ENCODE measurements at places on chromosomes 3 and 15.

DNA sequence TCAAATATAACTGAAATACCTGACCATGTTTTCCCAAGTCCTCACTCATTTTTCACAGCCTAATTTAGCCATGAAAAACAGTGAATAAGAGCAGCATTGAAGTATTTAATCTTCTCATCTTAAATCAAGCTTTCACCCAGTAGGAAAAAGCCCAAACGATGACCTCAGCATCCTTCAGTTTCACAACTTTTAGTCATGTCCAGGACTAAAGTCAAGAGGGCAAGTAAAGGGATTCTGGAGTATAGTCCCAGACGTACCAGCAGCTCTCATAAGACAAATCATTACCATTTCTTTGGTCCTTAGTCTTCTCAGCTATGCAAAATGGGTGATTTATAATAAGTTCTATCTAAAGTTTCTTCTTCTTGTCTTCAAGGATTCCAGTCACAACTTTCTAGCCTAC, 237.3 kb downstream of the IL5RA start:
- DNase-seq, result no peak

DNA sequence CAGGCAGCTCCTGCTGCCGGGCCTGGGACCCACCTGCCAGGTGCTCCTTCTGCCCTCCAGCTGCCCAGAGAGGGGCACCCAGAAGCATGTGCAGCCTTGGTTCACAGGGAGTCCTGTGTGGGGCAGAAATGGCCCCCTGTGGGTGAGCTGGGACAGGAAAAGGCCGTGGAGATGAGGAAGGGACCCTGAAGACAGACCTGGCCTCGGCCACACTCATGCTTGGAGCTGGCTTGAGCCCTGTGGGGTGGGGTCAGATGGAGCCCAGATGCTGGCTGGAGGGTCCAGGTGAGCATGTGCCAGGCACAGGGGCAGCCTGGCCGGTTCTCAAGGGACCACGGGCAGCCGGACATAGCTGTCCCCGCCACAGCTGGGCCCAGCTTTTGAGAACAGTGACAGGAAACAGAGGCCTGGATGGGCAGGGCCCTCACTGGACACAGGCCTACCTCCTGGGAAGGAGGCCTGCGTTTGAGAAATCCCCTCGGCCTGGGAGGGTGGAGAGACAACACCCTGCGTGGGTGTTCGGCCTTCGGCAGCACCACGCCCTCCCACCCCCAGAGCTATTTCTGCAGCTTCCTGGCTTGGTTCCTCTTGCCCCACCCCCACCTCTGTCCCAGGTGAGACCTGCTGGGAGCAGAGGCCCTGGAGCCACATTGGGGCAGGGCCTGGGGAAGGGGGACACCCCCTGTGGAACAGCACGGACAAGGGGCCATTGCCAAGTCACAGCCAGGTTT, 132.6 kb upstream of the MEF2A start:
- DNase-seq, result no peak

DNA sequence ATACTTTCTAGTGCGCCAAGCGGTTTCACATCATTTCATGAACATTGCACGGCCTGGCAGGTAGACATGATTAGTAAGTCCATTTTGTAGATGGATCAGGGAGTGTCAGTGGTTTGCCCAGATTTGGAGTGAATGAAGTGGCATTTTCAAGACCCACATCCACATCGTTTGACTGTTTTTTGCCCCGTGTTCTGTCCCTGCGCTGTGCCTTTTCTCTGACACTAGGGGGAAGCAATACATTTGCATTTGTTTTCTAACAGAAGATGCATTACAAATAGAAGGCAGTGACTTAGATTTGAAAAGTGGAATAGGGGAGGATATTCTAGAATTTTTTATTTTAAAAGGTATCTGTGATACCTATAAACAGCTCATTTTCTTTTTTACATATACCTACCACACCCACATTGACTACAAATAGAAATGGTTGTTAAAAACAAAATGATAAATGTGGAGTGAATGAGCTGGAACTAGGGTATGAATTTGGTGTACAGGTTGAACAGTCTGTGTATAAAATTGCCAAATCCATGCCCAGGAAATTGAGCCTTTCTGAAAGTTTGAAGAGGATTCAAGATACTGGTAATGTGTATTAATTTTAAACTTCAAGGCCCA, 98.0 kb downstream of the USP13 start:
- DNase-seq, result no peak

- DNase-seq, result no peak
Observed at GRCh38 chr3:141076036-141076773, 25.1 kb downstream of the SPSB4 start.

- no peak for DNase-seq
Observed at GRCh38 chr3:138062626-138063025, 52.7 kb downstream of the CLDN18 start.

DNA sequence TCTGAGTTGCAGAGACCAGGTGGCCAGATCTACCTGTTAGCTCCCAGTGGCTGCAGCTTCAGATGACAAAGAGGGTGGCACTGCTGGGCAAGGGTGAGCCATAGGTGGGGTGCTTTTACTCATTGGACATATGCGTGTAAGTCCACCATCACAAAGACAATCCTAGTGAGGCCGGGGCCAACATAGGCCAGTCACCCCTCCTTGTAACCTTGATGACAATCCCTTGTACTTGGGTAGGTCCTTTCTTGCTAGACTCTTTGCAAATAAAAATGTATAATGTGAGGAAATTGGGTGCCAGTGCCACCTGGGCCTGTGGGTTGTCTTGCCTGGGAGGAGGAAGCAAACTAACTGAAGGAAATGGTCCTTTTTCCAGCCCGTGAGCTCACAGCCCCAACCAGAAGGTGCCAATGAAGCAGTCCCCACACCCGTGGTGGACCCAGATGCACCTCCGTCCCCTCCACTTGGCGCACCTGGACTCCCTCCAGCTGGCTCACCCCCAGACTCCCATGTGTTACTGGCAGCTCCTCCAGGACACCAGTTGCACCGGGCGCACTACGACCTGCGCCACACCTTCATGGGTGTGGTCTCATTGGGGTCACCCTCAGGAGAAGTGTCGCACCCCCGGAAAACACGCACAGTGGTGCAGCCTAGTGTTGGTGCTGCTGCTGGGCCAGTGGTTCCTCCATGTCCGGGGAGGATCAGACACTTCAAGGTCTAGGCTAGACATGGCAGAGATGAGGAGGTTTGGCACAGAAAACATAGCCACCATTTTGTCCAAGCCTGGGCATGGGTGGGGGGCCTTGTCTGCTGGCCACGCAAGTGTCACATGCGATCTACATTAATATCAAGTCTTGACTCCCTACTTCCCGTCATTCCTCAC, 7.6 kb downstream of the AHSG start:
- no peak for DNase-seq

GRCh38 chr3:72720566-72720965, 127.7 kb downstream of the SHQ1 start:
- no peak for DNase-seq

- no peak for DNase-seq
Observed at GRCh38 chr15:37109872-37110572, 9.7 kb upstream of the MEIS2 start.

DNA sequence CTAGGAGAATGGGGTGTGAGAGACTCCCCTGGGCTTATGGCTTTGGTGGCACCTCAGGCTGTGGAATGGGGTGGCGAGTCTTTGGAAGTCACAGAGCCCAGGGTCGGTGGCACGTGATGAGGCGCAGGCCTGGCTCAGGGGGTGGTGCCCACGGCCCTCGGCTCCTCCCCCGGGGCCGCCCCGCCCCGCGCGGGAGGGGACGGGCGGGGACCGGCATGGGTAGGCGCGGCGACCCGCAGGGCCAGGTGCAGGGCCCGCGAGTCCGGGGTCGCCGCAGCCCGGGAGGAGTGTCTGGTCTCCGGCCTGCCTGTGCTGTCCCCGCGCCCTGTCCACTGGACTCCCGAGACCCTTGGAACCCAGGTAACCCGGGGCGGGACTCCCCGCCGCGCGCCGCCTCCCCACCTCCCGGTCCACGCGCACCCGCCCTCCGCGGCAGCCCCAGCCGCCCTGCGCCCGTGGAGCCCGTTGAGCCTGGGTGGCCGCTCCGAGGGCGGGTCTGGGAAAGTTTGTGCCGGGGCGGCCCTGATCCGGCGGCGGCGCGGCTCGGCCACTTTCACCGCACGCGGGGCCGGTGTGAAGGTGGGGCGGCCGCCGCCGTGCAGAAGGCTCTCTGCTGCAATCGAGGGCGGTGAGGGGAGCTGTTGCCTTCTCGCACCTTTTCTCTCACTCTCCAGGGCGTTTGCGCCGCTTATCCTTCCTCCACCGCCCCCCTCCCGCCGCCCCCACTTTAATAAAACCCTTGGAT, at the start of gene PAQR5:
Gene PAQR5 (plus strand): TSS at position 216 of the 745 bp plus-strand sequence. CDS start 61,169 bp downstream, outside the sequence.
- peak; percentile 78 for DNase-seq

- no peak for DNase-seq
Observed at GRCh38 chr3:127682561-127682960, 9.8 kb downstream of the ABTB1 start.

- DNase-seq, result no peak
Observed at GRCh38 chr3:139538733-139539132, 809 bp downstream of the RBP1 start.

DNA sequence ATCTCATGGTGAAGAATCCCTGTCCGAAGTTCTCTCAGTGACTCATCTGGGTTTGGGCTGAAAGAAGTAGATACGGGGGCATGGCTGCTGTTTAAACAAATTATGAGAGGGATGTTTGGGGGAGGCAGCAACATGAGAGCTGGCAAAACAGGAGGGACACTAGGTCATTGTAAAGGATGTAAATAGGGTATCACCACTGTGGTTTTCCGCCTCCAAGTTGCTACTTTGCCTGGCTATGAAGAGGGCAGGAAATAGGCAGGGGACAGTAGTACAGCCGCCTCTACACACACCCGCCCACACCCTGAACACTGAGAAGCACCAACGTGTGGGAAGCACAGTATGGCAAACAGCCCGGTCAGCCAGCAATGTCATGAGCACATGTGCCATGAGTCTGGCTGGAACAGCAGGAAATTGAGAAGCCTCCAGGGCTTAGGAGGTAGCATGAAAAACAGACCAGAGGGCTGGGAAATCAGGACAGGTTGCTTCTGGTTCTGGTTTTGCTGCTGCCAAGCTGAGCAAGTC, 17.1 kb downstream of the HEXA start:
- DNase-seq, result no peak

- no peak for DNase-seq
Observed at GRCh38 chr3:185645596-185646381, 59.7 kb downstream of the SENP2 start.

- DNase-seq, result no peak
Observed at GRCh38 chr3:142647856-142648255, 51.7 kb downstream of the PLS1 start.

GRCh38 chr3:40116478-40117177, 192.9 kb upstream of the EIF1B start:
- DNase-seq, result no peak

DNA sequence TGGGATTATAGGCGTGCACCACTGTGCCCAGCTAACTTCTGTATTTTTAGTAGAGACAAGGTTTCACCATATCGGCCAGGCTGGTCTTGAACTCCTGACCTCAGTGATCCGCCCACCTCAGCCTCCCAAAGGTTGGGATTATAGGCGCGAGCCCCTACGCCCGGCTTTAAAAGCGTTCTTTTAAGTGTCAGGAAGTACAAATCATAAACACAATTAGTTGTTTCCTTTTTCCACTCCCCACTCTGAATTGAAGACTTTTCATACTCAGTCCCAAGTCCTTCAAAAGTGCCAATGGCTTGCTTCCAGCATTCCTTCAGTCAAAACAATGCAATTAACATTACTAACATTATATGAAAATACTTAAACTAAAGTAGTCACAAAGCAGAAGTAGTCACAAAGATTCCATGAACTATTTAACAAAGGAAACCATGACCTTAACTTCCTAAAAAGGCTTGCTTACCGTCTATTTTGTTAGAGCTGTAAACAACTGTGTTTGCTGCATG, 8.1 kb downstream of the WDR82 start:
- no peak for DNase-seq

- no peak for DNase-seq
Observed at GRCh38 chr3:195543500-195544229, 540 bp upstream of the PPP1R2 start.

GRCh38 chr3:136728918-136729317, 23.3 kb downstream of the STAG1 start:
- DNase-seq, result no peak

DNA sequence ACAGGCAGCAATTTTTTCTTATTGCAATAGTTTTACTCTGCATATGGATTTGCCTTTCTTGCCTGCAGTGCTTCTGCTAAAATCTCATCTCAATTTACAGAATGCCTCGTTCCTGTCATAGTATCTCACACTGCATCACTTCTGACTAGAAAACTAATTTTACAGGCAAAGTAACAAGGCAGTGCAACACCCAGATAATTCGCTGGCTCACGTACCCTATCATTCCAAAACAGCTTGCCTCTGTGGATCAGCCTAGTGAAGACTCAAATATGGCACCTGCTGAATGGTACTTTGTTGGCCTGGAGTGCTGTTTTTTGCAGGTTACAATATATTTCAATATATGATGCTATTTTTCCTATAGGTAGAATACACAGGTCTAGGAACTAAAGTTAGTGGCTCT, 5.3 kb downstream of the EIF5A2 start:
- DNase-seq, result no peak

GRCh38 chr3:183386651-183387050, 41.8 kb downstream of the MCF2L2 start:
- DNase-seq, result no peak

DNA sequence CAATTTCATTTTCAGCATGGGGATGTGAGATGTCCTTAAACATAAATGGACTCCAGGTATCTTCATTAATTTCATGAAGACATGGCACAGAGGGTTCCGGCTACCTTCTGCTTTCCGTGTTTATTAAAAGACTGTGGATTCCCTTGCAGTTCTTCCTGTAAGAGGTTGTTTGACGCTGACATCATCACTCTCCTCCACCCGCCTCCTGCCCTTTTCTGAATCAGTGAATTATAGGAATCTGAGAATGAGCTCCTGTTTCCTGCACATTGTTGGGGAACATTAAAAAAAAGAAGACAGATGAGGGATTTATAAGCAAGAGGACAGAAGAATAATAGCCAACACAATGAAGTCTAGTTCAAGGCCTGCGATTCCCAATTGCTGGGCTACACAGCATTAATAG, 191.3 kb downstream of the LPP start:
- DNase-seq, result no peak

DNA sequence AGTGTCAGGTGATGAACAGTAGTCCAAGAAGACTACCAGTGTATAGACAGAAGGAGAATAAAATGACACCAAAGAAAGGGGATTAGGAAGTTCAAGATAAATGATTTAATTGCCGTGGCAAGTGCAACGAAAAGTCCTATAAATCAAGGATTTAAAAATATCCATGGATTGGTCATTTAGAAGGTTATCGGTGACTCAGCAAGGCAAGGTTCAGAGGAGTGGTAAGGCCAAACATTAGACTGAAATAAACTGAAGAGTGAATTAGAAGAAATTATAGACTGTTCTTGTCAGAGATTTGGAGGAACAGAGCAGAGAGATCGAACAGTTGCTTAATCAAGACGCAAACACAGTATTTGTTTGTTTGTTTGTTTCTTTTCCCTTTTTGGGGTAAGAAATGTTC, 211.9 kb upstream of the KCNMB2 start:
- no peak for DNase-seq

- DNase-seq, result no peak
Observed at GRCh38 chr15:59020322-59020721, 32.9 kb downstream of the RNF111 start.

GRCh38 chr3:94076055-94076454, 13.2 kb downstream of the NSUN3 start:
- no peak for DNase-seq

GRCh38 chr3:130699765-130700164, 46.9 kb downstream of the PIK3R4 start:
- no peak for DNase-seq

- DNase-seq, result no peak
Observed at GRCh38 chr3:151328298-151328995, 902 bp downstream of the P2RY13 start.

GRCh38 chr3:155560594-155560993, 184.3 kb downstream of the PLCH1 start:
- DNase-seq, result no peak

All from 8988T (cell line).